ENCODE measurements at places on chromosomes 4 and X. TPM values are rescaled to one million over a fixed set of nuclear protein-coding genes. Genes with fewer than 3 reads are reported as not detected.

The FAM9C gene
- total RNA-seq, result not detected

The BEX5 gene
- total RNA-seq, result not detected

The CYTL1 gene
- total RNA-seq, result 29.2 TPM

The ADGRL3 gene
- 4.5 TPM for total RNA-seq

The ANOS1 gene
- 0.32 TPM for total RNA-seq

The CLIC2 gene
- 10.4 TPM for total RNA-seq

The BOD1L1 gene
- total RNA-seq, result 14.7 TPM

The RAB39B gene
- total RNA-seq, result under 0.01 TPM

The NIPAL1 gene
- 0.57 TPM for total RNA-seq

The CHST7 gene
- 47.6 TPM for total RNA-seq

The MXD4 gene
- 79.3 TPM for total RNA-seq

The SRPK3 gene
- under 0.01 TPM for total RNA-seq

The TIMM17B gene
- 13.9 TPM for total RNA-seq

The MAGEA12 gene
- not detected for total RNA-seq

The TMSB15C gene
- total RNA-seq, result 2.8 TPM

The PAGE2B gene
- not detected for total RNA-seq

The GRIA2 gene
- total RNA-seq, result not detected

The C4orf36 gene
- 0.16 TPM for total RNA-seq

The FAM184B gene
- total RNA-seq, result not detected

The HPRT1 gene
- total RNA-seq, result 21.0 TPM

The SH3RF1 gene
- 11.1 TPM for total RNA-seq

The PPP2R2C gene
- total RNA-seq, result 0.16 TPM

The DGAT2L6 gene
- total RNA-seq, result 0.16 TPM

The ARHGAP36 gene
- not detected for total RNA-seq
